NCI-H524 (cell line): ENCODE measurements at places on chromosomes 2 and 18.
A peak's percentile ranks its signal among the peaks of the same experiment; 100 is the strongest.

- no peak for DNase-seq
Measured at GRCh38 chr2:64568836-64569235, 44.7 kb downstream of the AFTPH start.

DNA sequence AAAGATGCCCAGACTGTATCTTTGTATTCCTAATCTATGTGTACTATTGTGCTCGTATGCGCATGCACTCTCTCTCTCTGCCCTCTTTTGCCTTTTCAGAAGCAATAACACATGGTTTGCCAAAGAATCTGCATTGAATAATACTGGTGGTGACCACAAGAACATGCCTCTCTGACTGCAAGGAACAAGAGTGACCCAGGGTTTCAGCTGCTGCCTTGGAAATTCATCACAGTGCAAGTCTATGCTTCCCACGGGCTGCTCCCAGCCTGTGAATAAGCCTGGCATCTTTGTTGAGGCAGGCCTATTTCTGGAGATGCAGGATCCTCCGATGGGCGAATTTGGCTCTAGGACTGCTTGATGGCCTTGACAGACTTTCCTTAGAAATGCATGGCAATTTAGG is 689.4 kb upstream of the FANCL start:
- DNase-seq: no peak

DNA sequence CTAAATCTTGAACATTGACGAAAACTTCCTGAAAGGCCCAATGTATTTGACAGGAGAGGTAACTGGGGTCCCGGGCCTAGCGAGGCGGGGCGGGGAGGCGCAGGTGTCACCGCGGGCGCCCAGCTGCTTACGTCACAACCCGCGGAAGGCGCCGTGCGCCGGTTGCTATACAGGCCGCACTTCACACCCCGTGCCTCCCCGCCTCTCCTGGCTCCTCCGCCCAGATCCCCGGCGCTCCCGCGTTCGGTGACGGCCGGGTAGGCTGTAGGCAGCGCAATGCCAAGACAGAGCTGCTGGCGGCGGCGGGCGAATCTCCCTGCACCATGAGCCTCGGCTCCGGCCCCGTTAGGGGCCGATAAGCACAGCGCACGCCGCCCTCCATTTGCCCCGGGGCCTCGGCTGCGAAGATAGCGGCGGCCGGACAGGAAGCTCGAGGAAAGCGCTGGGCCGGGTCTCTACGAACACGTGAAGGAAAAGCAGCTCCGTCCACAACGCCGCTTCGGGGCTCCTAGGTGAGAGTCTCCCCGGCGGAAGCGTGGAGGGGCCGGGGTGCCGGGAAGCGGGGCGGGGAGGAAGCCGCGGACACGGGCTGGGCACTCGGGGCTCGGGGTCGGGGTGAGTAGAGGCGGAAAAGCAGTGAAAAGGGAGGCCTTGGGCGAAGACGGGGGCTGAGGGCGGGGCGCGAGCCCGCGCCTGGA is at the start of gene RNF138:
Gene RNF138 (plus strand): TSS at position 151 of the 698 bp plus-strand sequence. CDS start 903 bp downstream, outside the sequence.
- peak; percentile 81 for DNase-seq

DNA sequence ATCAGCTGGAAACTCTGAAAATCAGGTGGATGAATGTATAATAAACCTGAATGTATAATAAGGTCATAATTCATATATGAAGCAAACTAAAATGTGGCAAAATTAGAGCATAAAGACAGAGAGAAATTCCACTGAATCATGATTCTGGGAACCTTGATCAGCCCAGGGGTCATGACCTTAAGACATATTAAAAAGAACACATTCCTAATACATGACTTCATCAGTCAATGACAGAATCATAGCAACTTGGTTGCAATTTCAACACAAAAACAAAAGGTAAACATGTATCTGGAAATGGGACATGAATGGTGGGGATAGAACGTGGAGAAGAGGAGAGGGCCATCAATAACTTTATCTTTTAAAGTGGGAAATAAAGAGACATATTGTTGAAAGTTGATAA is 17.6 kb downstream of the AFF3 start:
- DNase-seq: no peak

DNA sequence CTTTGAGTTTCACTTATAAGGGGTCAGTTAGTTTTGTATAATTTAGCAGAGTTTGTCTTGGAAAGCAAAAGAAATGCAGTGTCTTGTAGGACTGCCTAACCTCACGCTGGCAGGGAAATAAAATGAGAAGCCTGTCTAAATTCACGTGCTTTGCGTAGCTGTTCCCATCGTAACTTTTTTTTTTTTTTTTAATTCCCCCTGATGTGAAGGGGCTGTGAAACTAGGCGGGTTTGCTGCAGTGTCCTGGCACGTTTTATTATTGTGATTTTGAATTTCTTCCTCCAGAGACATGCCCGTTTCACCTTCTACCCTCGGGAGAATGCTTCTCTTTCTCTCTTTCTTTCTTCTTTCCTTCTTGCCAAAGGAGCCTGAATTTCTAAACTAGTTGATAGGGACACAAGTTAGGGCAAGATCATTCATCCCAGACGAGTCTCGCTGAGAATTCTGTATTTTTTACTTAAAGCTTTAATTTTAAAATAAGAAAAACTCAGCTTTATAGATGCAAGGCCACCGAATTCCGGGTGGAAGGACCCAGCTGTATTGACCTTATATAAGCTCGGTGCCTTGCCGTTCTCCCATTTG is 2.3 kb downstream of the MEIS1 start:
- DNase-seq: no peak

DNA sequence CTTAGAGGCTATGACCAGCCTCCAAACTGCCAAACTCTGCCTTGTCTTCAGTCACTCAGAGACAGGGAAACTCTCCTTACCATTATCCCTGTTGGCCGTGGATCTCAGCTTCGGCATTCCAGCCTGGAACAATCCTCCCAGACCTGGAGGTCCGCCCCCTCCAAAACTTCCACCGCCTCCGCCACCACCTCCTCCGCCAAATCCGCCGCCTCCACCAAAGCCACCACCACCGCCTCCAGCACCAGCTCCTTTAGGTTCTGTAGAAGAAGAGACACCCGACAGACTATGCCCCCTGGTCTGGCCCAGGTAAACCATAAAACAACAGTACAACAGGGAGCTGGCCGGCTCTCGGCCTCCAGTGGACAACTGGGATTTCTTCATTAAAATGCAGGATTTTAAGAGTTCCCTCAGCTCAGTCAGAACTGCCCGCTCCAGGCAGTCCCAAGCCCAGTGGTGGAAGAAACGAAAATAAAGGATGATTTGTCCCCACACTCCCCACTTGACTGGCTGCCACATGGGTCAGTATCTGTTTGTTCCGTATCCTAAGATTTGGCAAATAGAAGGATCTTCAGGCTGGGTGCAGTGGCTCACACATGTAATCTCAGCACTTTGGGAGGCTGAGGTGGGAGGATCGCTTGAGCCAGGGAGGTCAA is 22.4 kb downstream of the WIPF1 start:
- no peak for DNase-seq

DNA sequence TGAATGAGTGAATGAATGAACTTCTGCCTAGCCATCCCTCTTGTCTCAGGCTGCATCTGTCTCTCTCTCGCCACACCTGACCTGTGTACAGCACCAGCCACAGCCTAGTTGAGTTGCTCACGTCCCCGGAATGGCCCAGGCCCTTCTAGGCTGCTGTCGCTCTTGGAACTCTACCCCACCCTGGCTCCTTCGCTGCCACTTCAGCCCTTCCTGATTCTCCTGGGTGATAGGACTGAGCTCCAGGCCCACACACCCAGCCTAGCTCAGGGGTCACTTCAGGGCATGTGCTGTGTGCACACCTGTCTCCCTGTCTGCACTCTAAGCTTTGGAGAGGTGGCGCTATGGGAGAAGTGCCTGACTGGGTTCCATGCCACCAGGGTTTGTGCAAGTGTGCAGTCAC is 236.6 kb downstream of the GLI2 start:
- no peak for DNase-seq

DNA sequence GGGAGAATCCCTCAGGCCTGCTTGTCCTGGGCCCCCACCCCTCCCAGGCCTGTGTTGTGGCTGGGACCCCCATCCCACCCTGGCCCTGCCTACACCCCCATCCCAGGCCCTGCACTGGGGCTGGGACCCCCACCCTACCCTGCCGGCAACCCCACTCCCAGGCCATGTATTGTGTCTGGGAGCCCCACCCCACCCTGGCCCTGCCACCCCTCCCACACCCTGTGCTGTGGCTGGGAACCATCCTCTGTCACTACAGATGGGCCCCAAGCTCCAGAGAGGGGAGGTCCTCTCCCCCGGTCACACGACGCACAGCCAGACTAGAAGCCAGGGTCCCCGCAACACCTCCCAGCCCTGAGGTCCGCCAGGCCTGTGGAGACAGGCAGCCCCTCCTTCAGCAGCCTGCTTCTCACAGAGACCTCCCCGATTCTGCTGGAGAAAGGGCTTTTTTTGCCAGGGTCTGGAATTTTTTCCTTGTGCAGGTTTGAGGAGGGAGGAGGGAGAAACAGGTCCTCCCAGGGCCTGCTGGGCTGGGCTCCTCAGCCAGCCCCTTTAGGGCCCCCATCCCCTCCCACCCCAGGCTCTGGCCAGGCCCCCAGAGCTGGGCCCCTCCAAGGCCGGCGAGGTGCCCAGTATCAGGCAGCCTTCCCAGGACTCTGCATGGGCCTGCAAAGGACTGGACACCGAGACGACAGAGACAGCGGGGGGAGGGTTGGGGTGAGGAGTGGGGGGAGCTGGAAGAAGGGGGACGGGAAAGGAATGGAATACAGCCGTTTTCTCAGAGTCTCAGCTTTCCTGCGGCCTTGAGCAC is 28.0 kb downstream of the KIF1A start:
- DNase-seq: no peak

DNA sequence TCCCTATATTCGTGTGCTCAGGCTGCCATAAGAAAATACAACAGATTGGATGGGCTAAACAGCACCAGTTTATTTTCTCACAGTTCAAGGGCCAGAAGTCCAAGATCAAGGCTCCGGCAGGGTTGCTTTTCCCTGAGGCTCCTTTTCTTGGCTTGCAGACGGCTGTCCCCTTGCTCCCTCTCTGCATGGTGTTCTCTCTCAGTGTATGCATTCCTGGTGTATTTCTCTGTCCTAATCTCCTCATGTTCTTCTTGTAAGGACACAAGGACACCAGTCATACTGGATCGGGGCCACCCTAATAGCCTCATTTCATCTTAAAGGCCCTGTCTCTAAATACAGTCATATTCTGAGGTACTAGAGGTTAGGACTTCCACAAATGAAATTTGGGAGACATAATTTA is 62.6 kb upstream of the SLC16A14 start:
- DNase-seq: no peak

GRCh38 chr2:100972452-100972851 is 29.6 kb upstream of the RPL31 start:
- no peak for DNase-seq

DNA sequence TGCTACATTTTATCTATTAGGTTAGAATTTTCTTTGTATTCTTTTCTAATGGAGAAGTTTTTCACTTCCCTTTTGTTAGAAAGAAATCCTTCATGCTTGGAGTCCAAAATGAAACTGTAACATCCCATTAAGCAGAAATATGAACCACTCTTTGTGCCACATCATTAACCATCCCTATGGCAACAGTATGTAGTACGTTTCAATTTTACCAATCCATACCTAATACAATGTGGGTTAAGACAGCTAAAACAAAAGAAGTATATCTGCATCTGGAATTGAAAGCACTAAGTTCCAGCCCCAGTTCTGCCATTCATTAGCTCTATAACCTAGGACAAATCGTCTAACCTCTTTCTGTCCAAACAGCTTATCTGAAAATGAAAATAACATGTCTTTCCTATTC is 409.2 kb upstream of the SPHKAP start:
- DNase-seq: no peak

DNA sequence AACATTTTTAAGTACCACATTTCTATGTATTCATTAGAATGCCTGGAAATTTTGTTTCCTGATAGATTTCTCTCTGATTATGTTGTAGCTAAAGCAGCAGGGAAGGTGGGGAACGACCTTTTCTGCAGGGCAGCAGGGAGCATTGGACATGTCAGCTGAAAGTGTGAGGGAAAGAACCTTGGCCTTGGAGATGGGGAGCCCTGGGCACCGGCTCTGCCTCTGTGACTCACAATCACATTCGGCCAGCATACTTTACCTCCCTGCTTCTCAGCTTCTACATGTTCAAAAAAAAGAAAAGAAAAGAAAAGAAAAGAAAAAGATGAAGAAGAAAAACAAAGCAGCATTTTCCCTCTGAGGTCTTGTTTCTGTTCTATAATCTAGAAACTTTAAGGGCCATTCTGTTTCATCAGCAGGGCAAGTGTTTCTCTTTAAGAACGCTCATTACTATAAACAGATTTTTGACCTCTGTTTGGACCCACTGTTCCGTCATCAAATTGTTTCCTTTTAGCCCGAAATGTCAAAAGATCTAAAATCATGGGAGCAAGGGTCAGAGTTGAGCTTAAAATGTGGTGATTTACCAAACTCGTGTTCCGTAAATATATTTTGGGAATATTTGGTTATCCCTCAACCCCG is 27.9 kb downstream of the SETBP1 start:
- no peak for DNase-seq

DNA sequence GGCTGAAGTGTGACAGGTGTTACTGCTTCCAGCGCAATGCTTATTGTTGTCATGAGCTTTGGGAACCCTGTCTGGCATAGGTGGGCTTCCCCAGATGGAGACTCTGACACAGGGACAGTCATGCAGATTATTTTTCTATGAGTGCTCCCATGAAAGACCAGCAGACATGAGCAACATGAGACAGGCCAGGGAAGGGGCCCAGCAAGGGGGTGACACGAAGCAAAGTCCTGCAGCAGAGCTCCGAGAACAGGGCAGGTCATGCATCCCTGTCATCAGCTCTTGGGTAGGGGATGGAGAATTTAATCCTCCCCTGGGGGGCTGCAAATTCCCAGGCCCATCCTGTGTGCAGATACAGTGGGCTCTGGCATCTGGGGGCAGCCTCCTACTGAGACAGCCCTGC is 77.4 kb downstream of the CTAGE1 start:
- peak; percentile 93 for DNase-seq

DNA sequence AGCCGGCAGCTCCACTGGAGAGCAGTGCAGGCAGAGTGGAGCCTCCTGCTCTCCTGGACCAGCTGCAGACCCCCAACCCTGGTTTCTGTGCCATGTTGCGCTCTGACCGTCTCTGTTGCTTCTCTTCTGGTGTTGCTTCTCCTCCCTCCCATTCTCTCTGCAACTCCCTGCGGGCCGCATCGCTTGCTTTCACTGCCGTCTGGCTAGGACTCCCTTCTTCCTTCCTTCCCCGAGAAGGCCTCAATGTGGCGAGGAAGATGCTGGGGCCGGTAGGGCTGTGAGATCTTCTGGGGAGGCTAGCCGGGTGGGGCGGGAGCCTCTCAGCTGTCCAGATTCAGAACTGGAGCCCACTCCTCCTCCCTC is 6.2 kb downstream of the DNAJB2 start:
- DNase-seq: no peak

GRCh38 chr2:14552818-14553217 is 79.7 kb upstream of the LRATD1 start:
- no peak for DNase-seq

GRCh38 chr2:130825231-130825965 is 11.3 kb upstream of the ARHGEF4 start:
- peak; percentile 84 for DNase-seq
